Stimulated activated CD8-positive, alpha-beta memory T cell treated with anti-CD3 and anti-CD28 coated beads, Interleukin-4, amount 100 ng/mL, for 4 hours (primary cell): ENCODE measurements at places on chromosomes 1 and 21.

GRCh38 chr1:109395602-109396512 is 1.9 kb downstream of the SORT1 start:
- DNase-seq: no peak

DNA sequence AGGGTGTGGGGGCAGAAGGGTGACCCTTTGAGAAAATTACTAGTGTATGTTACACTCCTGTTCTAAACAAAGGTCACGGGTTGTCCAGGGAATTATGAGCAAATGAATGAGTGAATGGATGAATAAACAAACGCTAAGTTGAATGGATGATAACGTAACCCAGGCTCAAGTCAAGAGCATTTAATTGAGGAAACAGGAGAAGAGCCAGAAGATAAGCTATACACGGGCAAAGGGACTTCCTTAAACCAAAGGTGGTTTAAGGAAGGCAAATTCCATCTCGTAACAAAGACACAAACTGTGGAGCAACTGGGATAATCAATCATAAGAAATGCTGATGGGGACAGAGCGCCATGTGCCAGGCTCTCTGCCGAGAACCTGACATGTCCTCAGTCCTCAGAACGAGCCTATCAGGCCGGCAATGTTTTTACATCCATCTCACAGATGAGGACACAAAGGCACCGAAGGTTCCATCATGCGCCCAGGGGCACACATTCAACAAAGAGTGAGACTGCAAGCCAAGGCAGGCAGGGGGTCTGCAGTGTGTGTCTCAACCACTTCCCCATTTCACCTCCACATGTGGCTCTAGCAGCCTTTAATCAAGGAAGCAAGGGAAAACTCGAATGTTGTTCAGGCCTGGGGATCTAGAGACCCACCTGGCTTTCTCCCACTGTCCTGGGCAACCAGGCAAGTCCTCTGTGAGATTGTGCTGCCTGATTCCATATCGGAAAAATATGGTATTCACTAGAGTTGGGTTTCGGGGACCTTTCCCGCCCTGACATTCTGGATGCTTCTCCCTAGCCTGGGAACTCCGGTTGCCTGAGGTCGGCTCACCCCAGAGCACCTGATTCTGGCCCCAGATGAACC is 126.8 kb upstream of the EDN2 start:
- no peak for DNase-seq

DNA sequence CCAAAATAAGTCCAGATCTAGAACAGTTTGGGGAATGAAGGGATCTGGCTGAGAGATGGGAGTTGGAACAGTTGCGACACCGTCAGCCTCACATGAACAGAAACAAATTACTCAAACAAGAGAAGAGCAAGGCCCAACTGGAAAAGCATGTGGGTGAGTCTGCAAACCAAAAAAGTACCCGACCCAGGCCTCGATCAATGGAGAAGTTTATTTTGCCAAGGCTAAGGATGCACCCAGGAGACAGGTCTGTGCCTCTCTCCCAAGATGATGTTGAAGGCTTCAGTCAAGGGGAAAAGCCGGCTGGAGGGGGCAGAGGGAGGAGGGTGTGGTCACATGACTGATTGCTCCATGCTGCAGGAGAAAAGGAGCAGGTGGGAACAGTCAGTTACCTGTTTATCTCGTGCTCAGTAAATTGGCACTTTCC is 42.3 kb downstream of the KRTAP10-1 start:
- no peak for DNase-seq

- DNase-seq: no peak
These were observed 2.6 kb downstream of the BSND start for GRCh38 chr1:55001311-55001710.

- DNase-seq: peak; percentile 7
These were observed 236.5 kb upstream of the JUN start for GRCh38 chr1:59020151-59020997.

DNA sequence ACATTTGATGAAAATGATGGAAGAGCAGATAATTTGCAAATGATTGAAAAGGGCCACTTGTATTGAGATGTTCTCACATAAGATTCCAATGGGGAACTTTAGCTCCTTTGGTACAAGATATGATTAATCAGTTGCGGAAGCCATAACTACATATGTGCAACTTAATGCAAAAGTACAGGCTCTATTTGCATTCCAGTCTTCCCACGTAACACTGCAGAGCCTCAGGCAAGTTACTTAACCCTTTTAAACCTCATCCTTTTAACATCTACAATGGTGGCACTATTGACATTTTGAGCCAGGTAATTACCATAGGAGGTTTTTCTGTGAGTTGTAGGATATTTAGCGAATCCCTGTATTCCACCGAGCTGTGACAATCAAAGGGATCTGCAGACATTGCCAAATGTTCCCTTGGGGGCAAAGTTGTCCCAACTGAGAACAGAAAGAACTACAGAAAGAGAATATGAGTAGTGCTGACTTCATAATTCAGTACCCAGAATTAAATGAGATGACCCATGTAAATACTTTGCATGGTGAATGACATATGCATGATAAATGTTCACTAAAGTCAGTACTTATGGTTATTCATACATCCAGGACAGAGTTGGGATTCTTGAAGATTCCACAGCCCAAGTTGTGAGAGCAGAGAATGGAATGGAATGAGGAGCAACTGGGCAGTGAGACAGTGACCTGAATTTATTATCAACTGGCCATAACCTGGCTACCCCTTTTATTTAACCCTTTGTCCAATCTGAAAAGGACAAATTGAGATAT is 62.6 kb downstream of the SPAG17 start:
- no peak for DNase-seq

- DNase-seq: no peak
These were observed 38.8 kb upstream of the ADORA3 start for GRCh38 chr1:111542187-111542586.

DNA sequence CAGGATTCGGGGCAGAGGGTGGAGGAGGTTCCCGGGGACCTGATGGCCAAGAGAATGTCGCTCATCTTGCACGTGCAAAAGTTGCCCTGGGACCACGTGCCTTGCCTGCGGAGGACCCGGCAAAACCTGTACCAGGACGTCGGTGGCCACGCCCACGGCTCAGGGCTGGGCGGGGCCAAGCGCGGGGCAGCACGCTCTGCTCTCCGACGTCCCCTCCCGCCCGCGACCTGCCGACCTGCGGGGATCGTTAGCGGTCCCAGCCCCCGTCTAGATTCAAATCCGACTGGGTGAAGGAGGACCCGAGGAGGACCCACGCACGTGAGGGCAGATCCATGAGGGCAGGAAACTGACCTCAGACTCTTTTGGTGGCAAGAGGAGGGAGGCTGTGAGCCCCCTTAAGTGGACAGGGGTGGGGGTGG is at the start of gene C1orf167:
TSS of gene C1orf167 (plus strand) at position 206 of the 419 bp plus-strand sequence. CDS start 2,208 bp downstream, outside the sequence.
- no peak for DNase-seq

DNA sequence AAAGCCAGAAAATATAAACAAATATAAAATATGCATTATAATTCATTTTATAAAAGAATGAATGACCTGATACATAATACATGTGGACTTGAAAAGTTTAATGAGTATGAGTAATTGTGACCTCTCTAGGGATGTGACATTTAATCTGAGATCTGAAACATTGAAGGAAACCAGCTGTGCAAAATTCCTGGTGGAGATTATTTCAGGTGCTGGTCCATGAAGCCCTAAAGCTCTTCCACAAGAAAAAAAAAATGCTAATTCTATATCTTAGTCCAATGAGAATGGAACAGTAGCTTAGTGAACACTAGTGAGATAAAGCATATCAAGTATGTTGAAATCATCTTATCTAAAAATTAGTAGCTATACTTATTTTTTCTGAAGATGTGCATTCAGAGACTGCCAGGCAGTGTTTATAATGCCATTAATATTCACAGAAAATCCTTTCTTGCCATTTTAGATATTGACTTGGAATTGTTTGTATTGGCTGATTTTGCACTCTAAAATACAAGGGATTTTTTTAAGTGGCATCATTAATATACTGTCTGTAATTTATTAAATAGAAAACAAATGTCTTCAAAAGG is 1485.9 kb downstream of the PLA2G4A start:
- DNase-seq: no peak

DNA sequence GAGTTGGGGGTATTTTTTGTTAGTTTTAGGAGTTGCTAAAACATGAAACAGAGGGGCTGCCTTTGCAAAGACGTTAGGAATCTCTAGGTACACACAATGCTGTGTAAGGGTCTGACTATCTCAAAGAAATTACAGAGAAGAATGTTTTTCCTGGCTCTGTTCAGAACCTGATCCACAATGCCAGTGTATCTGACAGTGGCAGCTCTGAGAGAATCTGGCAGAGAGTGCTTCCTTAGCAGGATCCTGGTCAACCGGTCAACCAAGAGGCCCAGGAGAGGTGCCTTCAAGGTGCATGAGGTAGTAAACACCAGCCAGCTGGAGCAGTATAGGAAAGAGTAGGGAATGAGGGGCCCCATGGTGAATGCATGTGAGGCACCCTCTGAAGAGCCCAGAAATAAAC is 40.9 kb upstream of the RGS1 start:
- no peak for DNase-seq

DNA sequence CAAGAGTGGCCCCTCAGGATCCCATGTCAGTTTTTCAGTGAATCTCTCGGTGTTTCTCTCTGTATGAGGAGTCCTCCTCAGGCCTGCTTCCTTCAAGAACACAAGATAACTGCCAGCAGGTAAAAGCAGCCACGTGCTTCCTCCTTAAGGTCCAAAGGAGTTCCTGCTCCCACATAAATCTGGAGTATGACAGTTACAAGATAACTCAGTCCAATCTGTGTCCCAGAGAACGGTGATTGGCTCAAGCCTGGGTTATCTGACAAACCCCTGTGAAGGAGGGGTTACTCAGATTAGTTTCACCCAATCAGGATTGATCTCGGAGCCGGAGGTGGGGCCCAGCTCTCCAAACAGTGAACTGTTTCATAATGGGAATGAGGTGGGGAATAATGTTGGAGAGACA is 5.8 kb upstream of the ANKRD13C start:
- no peak for DNase-seq

DNA sequence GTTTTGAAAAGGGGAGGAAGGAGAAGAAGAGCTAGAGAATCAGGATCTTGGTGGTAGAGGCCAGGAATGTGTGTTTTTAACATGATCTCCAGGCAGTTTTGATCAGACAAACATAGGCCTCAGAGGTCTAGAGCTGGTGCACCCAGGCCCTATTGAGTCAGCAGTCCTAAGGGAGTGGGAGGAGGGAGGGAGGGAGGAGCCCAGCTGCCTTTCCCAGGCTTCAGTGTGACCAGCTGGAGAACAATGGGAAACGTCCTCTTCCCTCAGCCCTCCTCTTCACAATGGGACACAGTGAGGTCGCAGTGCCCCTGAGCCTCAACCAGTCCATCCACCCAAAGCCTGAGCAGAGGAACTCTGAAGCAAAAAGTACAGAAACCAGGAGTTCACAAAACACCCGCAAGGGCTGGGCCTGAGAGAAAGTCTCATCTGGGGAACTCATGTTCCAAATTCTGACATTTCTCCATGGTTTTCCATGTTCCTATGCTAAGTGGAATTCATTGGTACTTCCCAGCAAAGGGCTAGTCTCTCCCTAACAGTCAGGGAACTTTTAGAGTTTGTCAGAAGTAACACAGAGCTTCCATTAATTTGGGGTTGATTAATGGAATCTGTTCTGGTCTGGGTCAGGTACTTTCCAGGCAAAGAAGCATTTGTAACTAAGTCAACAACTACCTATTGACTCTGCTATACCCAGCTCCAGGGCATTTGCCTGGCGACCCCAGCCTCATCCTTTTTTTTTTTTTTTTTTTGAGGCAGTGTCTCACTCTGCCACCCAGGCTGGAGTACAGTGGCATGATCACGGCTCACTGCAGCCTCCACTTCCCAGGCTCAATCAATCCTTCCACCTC is 37.5 kb downstream of the ELAPOR1 start:
- DNase-seq: no peak

- DNase-seq: no peak
These were observed 61.7 kb downstream of the XCL2 start for GRCh38 chr1:168482106-168482505.

- no peak for DNase-seq
These were observed 38.1 kb upstream of the POU3F1 start for GRCh38 chr1:38084700-38085099.

GRCh38 chr21:33171616-33172169 is 58.0 kb upstream of the IFNAR2 start:
- DNase-seq: no peak

DNA sequence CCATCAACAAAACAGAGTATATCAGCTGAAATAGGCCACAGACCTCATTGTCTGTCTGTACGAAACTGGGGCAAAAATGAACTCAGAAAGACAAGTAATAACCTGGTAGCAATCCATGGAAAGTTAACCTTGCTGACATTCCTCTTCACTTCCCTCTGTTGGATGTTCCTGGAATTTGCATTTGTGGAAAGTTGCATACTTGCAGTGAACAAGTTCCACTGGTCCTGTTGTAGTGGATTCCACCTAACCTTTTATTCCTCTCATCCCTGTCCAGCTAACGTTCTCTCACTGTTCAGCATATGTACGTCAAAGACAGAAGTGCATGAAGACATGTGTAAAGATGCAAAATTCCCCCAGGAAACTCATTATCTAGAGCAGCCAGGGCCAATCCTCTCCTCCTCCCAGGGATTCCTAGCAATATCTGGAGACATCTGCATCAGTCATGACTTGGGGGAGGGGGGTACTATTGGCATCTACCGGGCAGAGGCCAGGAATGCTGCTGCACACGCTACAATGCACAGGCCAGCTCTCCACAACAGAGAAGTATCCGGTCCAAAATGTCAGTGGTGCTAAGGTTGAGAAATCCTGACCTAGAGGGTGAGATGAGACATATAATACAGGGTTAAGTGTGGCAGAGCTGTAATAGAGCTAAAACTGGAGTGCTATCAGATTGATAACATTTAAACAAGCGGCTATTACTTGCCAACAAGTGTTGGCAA is 8.2 kb downstream of the LPAR3 start:
- DNase-seq: no peak

DNA sequence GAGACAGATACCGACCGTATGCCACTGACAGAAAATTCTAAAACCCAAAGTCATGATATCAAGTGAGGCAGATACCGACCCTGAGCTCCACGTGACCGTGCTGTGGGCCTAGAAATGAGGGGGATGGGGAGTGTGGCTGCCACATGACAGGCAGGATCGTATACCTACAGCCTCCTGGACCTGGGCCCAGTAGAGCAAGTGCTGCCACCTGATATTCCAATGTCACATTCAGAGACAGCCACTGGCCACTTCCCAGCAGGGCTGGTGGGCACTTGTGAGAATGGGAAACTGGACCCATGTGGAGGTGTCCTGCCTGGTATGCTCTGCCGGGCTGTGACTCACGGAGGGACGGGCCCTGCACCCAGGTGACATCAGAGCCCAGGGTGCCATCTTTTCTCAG is 44.6 kb upstream of the CLDN14 start:
- no peak for DNase-seq

GRCh38 chr1:248852481-248853405 is 6.1 kb downstream of the ZNF692 start:
- DNase-seq: no peak

GRCh38 chr1:53303726-53304515 is 23.9 kb downstream of the LRP8 start:
- DNase-seq: no peak

GRCh38 chr1:174497478-174497877 is 49.7 kb downstream of the GPR52 start:
- no peak for DNase-seq

- DNase-seq: no peak
These were observed 67.7 kb downstream of the HSF2BP start for GRCh38 chr21:43591571-43591970.

GRCh38 chr1:103160281-103160680 is 52.0 kb upstream of the COL11A1 start:
- no peak for DNase-seq

GRCh38 chr1:40710581-40711315 is 19.2 kb downstream of the NFYC start:
- DNase-seq: no peak
